ENCODE measurements at places on chromosomes 2 and 18.
A peak's percentile ranks its signal among the peaks of the same experiment; 100 is the strongest.

DNA sequence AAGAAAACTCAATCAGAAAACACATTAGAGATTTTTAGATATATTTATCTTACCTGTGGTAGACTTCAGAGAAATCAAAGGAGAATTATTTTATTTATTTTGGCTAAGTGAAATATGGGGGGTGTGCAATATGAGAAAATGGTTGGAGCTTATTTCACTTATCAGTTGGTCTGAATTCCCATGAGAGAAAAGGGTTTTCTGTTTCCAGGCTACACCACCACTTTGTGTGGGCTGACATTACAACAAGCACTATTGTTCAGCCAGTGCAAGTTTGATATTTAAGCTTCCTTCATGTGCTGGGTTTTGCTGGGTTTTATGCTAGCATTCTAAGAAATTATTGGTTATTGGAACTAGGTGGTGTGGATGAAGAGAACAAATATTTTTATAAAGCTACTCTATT lies 33.5 kb downstream of the RMND5A start:
- DNase-seq = no peak

GRCh38 chr2:24477229-24477628 lies 13.8 kb upstream of the NCOA1 start:
- DNase-seq = no peak

DNA sequence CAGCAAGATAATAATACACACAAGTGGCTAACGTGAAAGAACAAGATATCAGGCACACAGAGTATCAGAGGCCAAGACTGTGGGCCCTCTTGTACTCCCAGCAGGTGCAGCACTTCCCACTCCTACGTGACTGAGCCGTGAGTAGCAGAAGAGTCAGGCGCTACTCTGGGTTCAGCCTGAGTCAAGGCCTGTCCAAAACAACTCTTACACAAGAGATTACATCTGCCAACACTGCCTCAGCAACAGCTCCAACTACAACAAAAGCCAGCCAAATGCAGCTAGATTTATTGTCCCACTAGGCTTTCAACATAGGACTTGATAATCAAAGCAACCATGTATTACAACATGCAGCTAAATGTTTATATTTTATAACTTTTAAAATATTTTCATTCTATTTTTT lies 56.2 kb downstream of the ITSN2 start:
- peak; percentile 13 for DNase-seq

DNA sequence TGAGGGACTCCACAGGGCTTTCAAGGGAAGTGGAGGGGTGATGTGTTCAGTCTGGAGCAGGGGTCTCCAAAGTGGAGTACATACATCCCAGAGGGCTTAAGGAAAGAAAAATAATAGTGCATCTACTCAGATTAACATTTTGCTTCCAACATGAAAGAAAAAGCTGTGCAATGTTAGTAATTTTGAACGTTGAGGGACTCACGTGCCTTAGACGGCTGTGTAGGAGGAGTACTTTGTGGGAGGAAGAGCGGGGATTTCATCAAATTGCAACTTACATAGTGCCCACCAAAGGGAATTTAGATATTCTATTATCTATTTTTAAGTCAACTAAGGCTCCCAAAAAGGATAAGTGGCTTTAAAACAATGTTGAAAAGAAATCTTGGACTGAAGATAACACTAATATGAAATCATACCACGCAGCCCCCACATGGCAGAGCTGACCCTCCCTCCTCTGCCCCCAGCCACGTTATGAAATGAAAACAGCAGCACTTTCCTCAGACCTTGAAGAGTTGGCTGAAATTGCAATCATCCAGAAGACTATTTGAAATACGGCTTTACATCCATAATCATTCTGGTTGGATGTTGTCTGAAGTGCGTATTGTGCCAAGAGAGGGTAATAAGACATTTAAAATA lies 42.9 kb downstream of the MEX3C start:
- no peak for DNase-seq

DNA sequence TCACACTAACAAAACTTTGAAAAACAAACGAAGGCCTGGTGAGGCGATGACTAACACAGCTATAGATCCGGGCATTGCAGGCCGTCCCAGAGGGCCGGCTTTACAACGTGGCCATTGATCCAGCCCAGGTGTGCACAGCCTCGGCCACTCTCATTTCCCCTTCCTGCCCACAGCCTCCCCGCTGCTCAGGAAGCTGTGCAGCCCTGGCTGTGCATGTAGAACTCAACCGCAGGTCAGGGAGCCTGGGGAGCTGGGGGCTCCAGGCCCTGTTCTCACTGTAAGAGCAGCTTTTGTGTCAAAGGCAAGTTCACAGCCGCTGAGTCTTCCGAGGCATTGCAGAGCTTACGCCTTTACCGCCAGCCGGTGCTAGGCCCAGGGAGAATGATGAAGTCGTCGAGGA lies 87.2 kb downstream of the LONRF2 start:
- DNase-seq = no peak

GRCh38 chr2:44927985-44928482 lies 13.5 kb upstream of the SIX3 start:
- DNase-seq = no peak

DNA sequence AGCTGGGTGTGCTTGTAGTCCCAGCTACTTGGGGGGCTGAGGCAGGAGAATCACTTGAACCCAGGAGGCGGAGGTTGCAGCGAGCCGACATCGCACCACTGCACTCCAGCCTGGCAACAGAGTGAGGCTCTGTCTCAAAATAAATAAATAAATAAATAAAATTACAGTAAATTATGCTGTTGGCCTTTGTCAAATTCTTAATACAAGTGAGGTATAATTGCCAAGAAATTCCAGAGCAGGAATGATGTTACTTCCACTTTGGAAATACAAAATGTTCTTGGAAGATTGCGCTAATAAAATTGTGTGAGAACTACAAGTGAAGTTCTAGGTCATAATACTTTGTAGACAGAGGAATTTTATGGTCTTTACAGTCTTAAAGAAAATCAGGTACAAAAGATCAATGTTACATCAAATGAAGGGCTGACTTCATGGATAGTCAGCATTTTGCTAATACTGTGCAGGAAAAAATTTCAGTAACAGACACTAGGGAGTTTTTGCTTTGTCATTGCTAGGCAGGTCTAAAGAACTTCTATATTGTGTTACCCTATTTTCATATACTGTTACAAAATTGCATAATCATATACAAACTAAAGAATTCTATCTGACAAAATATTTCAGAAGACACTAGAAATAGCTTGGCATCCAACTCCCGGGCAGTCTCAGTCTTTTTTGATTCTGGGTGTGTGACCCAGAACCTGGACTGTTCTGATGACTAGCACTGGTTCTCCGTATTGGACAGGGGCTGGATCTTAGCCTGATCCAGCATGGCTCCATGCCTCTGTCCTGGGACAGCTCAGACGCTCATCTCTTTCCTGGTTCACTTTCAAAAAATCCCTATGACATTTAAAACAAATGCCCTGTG lies 76.0 kb upstream of the STK17B start:
- DNase-seq = no peak

- DNase-seq = no peak
These were observed 9.7 kb downstream of the SMAD7 start for GRCh38 chr18:48940854-48941611.

GRCh38 chr2:220077488-220077887 lies 450.1 kb downstream of the SLC4A3 start:
- DNase-seq = no peak

DNA sequence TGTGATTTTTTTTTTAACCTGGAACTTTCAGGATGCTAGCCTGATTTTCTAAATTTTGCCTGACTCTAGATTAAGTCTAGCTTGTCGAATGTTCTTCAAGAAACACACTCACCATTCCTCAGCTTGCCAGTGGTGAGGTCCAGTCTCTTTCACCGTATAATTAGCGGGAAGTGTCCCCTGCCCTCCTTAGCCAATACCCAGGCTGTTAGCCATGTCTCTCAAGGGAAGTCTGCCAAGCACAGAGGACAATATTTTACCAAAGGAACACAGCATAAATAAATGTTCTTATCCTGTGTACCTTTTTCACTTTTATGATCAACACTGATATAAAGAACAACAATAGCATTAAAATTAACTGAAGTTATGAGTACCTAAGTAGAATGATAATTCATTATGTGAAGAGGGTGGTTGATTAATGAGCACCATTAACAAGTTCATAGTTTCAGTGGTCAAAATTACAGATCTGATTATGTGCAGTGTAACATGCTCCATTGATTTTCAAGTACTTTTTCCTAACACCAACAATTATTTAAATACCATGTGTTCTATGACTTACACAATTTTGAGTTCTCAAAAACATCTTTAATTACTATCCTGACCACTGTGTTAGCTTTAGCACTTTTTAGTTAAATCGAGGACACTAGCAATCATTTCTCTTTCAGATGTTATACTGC lies 445.8 kb upstream of the RAB12 start:
- DNase-seq = no peak

DNA sequence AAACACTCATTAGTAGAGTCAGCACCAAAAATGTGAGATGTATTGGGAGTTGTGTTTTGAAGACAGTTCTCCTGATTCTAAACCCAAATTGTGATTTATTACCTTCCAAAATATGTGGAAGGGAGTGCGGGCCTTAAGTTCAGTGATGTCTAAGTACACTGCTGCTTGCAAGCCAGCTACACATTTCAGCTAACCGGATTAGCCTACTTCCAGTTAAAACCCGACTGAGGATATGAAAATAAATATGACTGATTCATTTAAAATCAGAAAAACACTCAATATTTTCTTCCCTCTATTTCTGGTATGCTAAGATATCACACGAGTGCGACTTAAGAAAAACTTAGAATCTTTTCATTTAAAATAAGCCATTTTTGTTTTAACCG lies 907 bp downstream of the FHL2 start:
- DNase-seq = peak; percentile 17

DNA sequence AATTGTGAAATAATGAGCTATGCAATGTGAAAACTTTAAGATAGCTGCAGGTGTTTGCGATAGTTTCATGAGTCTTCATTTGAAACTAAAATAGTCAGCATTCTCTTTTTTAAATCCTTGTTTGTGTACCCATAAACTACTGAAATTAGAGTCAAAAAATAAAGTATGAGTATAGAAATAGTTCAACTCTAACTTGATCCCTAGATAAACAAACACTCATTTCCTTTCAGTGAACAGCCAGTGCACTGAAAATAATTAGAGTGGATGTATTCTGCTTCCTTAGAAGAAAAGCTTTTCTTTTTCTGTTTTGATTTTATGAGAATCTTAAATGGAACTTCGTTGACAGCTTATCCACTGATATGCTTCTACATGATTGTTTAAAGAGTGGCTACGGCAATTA lies 1033.4 kb downstream of the SOCS6 start:
- DNase-seq = no peak

DNA sequence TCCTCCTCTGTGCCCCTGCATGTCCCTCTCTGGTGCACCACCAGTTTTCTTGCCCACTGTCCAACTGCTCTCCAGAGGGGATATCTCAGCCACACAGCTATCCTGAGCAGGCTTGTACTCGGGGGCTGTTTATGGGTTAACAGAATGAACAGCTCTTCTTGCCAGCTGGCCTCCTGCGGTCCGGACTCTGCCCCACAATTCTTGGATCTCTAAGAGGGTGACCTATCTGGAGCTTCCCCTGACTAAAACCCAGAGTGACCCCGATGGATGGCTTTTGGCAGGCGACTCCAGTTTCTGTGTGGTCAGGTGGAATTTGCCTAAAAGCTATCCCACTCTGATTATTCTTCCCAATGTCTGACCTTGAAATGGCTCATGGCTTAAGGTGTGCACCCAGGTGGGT lies 9.1 kb downstream of the SOWAHC start:
- no peak for DNase-seq

- no peak for DNase-seq
These were observed 69.4 kb upstream of the SMAD7 start for GRCh38 chr18:49020129-49020528.

DNA sequence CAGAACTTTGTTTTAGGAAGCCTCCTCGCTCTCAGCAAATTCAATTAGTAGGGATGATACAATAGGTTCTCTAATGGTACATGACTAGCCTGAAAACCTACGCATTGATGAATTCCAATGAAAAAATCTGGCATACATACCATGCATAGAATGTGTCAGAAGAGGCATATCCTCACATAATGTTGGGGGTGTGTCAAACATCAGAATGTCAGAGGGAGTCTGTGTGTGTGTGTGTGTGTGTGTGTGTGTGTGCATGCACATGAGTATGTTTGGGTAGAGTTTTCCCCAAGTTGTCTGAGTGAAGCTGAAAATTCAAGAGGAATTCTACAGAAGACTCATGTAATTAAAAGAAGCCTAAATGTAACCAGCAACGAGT lies 78.5 kb downstream of the FIGN start:
- no peak for DNase-seq

DNA sequence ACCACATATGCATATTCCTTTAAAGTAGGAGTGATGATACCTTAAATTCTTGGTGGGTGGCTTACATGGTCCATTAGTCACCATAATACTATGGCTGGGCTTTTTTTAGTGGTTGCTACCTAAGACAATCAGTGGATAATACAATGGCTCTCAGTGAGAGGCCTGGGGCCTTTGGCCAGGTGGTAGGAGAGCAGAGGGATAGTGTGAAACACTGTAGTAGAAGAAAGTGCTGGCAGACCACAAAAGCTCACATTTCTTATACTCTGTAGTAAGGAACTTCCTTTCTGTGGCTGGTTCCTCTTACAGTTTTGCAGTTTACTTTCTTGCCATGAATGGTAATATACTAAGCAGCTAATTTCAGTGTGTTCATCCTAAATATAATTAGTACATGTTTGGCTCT lies 583.5 kb downstream of the XIRP2 start:
- no peak for DNase-seq

- no peak for DNase-seq
These were observed 445.7 kb upstream of the TRIB2 start for GRCh38 chr2:12270876-12271588.

DNA sequence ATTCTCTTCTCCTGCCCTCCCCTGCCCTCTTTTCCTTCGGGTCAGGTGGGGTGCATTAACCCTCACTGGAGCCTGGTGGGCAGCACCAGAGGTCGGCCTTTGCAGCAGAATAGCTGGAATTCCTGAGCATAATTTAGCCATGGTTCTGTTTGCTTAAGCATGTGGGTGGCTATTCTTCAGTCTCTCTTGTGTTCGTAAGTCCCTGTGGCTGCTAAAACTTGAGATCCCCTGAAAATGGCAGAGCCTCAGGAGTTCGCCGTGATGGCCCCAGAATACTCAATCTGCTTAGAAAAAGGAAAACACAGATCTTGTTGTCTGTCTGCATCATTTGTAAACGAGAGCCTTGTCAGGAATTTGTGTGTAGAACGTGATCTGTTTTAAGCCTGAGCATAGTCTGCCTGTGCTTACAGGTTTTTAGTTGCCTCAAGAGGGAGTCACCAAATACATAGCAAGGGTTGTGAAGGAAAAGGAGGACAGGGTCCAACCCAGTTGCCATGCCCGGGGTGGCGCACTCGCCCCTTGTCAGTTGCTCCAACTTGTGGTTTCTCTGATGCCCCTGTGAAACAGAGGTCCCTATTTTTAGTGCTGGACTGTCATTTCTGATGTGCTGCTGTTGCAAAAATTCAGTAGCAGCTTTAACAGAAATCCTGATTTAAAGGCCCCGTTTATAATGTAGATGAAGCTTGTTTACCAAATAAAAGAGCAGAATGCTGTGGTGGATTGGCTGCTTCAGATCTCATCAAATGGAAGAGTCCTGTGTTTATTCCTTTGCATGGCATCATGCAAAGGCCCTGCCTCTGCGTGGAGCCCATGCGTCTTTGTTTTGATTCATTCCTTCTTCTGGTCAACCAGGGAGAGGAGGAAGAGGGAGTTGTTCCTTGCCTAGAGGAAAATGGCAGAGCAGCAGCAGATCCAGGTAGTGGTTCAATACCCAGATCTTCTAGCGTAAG lies 74.8 kb downstream of the WDSUB1 start:
- DNase-seq = peak; percentile 63

All from brain (organoid and tissue), 16 donors.